ENCODE measurements at places on chromosomes 7 and 10.

GRCh38 chr7:14834456-14834855 lies 68.1 kb downstream of the DGKB start:
- no peak for DNase-seq

DNA sequence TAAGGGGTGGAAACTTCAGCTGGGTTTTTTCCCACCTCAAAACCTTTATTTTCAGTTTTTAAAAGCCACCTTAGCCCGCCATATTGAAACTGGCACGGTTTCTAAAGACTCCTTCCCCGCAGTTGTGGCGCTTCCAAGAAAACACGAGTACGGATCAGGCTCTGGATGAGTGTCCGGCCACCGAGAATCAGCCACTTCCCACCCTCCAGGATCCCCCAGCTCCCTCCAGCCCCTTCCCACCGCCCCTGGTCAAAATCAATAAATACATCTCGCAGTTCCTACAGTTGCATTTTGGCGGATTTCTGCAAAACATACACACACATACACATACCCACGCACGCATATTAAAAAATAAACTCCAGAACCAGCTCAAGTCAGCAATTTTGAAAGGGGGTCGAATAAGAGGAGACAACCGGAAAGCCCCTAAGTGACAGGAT lies 1.1 kb downstream of the SFMBT2 start:
- DNase-seq = no peak

DNA sequence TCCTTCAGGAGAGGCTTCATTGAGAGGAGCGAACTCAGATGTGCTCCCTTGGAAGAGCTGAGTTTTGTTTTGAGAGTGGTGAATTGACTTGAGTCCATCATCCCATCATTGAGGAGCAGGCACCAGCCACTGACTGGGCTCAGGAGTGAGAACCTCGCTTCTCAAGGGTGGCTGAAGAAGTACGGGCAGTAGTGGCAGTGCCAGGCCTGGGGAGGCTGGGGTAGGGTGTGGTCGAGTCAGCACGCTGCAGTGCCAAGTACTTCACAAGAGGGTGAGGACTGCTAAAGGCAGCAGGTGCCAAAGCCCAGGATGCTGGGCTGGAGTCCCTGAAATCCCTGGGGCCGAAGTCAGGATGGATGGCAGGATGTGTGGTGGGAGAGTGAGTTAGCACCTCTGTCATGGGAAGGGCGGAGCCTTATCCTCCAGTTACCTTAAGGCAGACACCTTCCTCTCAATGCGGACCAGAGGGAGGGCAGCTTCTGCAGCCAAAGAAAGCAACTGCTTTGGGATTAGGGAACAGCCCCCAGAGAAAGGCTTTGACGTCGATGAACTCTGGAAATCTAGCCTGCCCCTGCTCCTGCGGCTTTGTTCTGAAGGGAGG lies 210.3 kb downstream of the CAMK1D start:
- no peak for DNase-seq

DNA sequence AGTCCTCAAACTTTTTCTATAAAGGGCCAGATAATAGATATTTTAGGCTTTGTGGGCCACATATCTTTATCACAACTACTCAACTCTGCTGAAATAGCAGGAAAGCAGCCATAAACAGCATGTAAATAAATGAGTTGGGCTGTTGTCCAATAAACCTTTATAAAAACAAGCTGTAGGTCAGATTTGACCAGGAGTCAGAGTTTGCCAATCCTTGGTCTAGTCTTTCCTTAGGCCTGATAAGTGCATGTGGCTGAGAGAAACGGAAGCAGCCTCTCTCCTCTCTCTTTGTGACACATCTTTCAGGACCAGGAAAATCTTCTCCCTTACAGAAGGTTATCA lies 724.5 kb downstream of the GRID1 start:
- DNase-seq = peak; percentile 47

DNA sequence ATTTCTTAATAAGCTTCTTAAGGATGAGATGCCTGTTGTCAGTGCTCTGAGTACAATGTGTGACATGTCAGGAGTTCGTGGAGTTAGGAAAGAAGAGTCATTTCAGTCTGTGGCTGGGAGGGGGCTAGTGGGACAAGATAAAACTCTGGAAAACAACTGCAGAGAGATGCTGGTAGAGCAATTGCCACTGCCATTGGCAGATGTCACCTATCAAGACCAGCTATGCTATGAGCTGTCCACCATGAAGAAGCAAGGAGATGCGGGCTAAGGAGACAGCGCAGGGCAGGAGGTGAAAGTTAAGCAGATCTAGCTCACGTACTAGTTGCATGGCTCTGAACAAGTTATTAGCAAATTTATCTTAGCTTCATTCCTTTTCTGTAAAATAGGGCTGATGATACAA lies 756.7 kb downstream of the KCNMA1 start:
- DNase-seq = no peak

GRCh38 chr7:4995429-4995969 lies 36.5 kb upstream of the MMD2 start:
- DNase-seq = no peak
